ENCODE measurements at places on chromosomes 3 and 15. TPM values are rescaled to one million over a fixed set of nuclear protein-coding genes. Genes with fewer than 3 reads are reported as not detected.
A peak's percentile ranks its signal among the peaks of the same experiment; 100 is the strongest.

DNA sequence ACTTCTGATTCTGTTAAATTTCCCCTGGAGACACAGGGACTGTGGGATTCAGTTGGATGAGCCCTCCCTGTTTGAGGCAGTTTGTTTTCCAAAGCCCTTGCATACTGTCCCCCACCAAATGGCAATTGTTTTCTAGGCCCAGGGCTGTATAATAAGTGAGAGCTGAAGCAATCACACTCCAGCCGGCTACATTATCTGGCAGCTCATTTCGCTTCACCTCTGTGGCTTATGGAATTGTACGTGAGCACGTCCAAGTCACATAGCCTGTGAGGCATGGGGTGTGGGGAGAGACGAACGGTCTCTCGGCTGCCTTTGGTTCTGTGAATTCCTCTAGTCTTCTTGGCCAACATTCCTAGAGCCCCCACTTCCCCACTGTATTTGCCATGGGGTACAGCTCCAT lies 10.7 kb downstream of the RBP2 start:
- no peaks in the 10 kb centered on the region for H3K36me3 ChIP-seq
- no peak overlapping the region for H3K4me3 ChIP-seq
- no peaks in the 10 kb centered on the region for H3K4me1 ChIP-seq
- no peak for DNase-seq
- H3K27me3 ChIP-seq = no peaks in the 10 kb centered on the region

DNA sequence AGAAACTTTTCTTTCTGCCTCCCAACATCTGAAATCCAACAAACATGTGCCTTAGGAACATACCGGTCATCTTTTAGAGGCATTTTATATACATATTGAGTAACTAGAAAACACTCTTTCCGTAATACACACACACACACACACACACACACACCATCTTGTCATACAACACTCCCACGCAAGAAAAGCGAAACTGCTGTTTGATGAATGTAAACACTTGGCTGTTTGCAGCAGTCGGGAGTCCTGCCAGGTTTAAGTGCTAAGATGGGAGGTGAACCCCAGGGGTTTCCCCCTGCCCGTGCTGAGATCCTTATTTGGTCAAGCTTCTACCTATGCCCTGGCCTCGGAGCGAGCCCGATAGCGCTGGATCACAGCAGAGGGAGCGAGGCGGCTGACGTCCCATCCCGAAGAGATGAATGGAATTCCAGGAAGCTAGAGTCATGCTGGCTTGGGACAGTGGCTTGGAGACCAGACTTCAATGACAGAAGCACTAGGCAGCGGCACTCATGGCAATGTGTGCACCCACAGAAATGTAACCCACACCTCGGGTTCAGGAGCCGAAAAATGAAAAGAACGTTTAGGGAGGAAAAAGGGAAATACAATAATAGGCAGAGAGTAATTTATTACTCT lies 1.3 kb upstream of the THBS1 start:
- no peak for DNase-seq
- peaks cover 20% of the 10 kb centered on the region for H3K4me1 ChIP-seq
- H3K4me3 ChIP-seq = no peak overlapping the region
- peaks cover 28% of the 10 kb centered on the region for H3K27me3 ChIP-seq

GRCh38 chr3:178966299-178967176 lies 105.1 kb downstream of the ZMAT3 start:
- H3K36me3 ChIP-seq = no peaks in the 10 kb centered on the region
- peaks cover 38% of the 10 kb centered on the region for H3K4me1 ChIP-seq
- no peaks in the 10 kb centered on the region for H3K27me3 ChIP-seq

- no peak overlapping the region for H3K4me3 ChIP-seq
- H3K27ac ChIP-seq = no peak overlapping the region
- no peaks in the 10 kb centered on the region for H3K27me3 ChIP-seq
- H3K36me3 ChIP-seq = no peaks in the 10 kb centered on the region
Observed at GRCh38 chr3:189862385-189862998, 231.3 kb downstream of the TP63 start.

DNA sequence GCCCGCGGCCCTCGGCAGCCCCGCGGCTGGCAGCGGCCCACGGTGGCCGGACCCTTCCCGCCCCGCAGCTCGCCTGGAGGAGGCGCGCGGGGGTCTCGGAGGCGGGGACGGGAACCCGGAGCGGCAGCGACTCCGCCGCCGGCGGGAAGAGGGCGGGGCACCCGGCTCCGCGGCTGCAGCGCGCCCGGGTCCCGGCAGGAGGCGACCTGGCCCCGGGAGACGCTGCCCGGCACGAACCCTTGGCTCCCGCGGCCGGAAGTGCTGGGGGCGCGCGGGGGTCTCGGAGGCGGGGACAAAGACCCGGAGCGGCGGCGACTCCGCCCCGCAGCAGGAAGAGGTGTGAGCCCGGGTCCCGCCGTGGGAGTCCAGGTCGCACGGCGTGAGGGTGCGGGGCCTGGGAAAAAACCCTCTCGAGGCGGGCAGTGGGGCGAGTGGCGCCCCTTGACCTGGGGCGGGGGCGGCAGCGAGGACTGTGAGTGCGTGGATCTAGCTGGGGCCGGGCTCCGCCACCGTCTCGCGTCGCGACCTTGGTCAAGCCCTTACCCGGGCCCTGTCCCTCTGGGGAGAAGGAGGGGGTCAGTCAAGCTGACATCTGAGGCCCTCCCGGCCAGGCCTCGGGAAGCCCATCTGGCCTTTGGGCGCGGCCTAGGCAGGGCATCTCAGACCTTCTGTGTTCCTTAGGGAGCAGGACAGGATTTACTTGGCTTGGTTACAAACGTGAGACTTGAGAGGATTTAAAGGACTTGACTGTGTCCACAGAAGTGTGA lies at the start of gene CIB2:
Gene CIB2, minus strand, starts transcription at position 151 of the 767 bp plus-strand sequence. CDS start 230 bp downstream, outside the sequence.
- peak; percentile 86 for DNase-seq
- H3K36me3 ChIP-seq = no peaks in the 10 kb centered on the region
- no peaks in the 10 kb centered on the region for H3K27me3 ChIP-seq
- H3K4me1 ChIP-seq = peaks cover 14% of the 10 kb centered on the region

DNA sequence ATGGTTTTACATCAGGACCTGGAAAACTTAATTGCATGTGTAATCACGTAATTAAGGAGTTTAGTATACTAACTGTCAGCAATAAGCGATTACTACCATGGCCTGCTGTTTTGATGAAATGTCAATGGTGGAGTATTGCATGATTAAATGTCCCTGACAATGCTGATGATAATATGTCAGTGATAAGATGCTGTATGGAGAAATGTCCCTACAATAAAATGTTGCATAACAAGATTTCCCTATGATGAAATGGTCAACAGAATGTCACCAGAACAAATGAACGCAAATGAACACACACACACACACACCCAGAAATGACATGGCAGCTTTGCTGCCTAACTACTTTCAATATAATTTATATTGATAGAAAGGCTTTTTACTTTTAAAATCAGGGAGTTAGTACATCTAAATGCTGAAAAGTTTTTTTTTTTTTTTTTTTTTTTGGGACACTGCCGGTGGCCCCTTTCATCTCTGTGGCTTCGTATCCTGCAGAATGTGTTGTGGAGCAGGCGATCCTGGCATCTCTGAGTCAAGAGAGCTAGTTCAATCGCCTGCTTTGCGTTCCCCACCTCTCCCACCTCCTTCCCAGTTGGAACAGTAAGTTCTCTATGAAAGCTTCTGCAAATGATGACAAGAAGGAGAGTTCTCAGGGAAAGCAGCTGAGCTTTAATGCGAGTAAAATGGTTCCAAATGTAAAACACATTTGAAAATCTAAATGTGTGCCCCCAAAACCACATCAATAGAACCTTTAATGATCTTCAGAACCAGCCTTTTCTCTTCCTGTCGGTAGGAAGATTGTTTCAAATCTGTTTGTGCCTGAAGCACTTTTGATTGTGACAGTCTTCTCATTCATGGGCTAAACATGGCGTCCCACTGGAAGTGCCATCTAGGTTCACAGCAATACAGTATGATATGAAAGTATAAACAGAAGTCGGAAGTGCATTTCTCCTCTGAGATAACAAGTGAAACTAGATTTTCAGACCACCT lies 170.1 kb upstream of the GBE1 start:
- no peaks in the 10 kb centered on the region for H3K4me1 ChIP-seq
- no peaks in the 10 kb centered on the region for H3K27me3 ChIP-seq
- H3K4me3 ChIP-seq = no peak overlapping the region

- H3K27me3 ChIP-seq = no peaks in the 10 kb centered on the region
- no peak overlapping the region for H3K4me3 ChIP-seq
- no peak for DNase-seq
- no peaks in the 10 kb centered on the region for H3K4me1 ChIP-seq
- H3K27ac ChIP-seq = no peak overlapping the region
Observed at GRCh38 chr15:38789566-38789965, 225.0 kb upstream of the RASGRP1 start.

DNA sequence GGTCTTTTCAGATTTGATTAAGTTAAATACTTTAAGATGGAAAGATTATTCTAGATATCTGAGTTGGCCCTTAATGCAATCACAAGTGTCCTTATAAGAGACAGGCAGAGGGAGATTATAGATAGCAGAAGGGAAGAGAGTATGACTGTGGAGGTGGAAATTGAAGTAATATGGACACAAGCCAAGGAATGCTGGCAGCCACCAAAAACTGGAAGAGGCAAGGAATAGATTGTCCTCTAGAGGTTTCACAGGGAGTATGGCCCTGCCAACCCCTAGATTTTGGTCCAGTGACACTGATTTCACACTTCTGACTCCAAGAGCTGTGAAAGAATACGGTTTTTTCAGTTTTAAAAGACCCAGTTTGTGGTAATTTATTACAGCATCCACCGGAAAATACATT lies 1498.7 kb upstream of the CADM2 start:
- H3K27me3 ChIP-seq = no peaks in the 10 kb centered on the region
- H3K4me1 ChIP-seq = no peaks in the 10 kb centered on the region
- no peaks in the 10 kb centered on the region for H3K36me3 ChIP-seq
- H3K4me3 ChIP-seq = no peak overlapping the region

DNA sequence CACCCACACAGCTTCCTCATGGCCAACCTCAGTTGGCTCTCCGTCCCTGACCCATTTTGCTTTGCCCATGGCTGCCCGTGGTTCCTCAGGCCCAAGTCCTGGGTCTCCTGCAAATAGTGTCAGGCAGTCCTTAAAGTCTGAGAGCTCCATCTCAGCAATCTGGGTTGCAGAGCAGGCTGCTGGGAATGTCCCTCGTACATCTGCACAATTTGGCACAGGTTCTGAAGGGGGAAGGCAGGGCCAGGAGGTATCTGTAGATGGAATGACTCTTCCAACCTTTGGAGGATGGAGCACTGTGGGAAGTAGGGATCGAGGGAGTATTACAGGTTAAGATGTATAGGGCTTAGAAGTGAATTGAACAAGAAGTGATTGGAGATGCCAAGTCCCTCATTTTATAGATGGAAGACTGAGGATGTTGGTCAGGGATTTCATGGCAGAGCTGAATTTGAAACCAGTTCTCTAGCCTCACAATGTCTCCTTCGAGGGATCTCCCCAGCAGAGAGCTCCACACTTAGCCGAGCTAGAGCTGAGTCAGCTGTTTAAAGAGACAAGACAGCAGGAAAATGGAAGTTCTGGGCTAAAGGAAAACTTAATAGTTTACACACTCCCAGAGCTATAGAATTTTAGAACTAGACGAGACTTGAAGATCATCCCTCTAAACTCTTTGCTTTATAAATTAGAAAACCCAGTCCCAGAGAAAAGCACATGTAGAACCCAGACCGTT lies 9.2 kb downstream of the CKMT1A start:
- no peak overlapping the region for H3K4me3 ChIP-seq
- H3K4me1 ChIP-seq = no peaks in the 10 kb centered on the region
- no peaks in the 10 kb centered on the region for H3K36me3 ChIP-seq
- no peak overlapping the region for H3K27ac ChIP-seq
- H3K27me3 ChIP-seq = no peaks in the 10 kb centered on the region

- H3K36me3 ChIP-seq = no peaks in the 10 kb centered on the region
- no peak overlapping the region for H3K4me3 ChIP-seq
- no peak overlapping the region for H3K27ac ChIP-seq
- H3K4me1 ChIP-seq = no peaks in the 10 kb centered on the region
- no peaks in the 10 kb centered on the region for H3K27me3 ChIP-seq
Observed at GRCh38 chr3:76702676-76703075, 337.2 kb upstream of the ROBO2 start.

GRCh38 chr3:99499235-99500158 lies 138.9 kb upstream of the COL8A1 start:
- H3K4me3 ChIP-seq = no peak overlapping the region
- no peaks in the 10 kb centered on the region for H3K27me3 ChIP-seq
- no peaks in the 10 kb centered on the region for H3K36me3 ChIP-seq
- H3K4me1 ChIP-seq = no peaks in the 10 kb centered on the region
- H3K27ac ChIP-seq = no peak overlapping the region
- no peak for DNase-seq

- H3K36me3 ChIP-seq = no peaks in the 10 kb centered on the region
- DNase-seq = no peak
- no peak overlapping the region for H3K4me3 ChIP-seq
- no peak overlapping the region for H3K27ac ChIP-seq
- no peaks in the 10 kb centered on the region for H3K27me3 ChIP-seq
Observed at GRCh38 chr15:37059086-37059485, 41.3 kb downstream of the MEIS2 start.

GRCh38 chr3:152556731-152557254 lies 278.1 kb upstream of the P2RY1 start:
- no peak overlapping the region for H3K27ac ChIP-seq
- no peak overlapping the region for H3K4me3 ChIP-seq
- H3K27me3 ChIP-seq = no peaks in the 10 kb centered on the region
- H3K4me1 ChIP-seq = no peaks in the 10 kb centered on the region
- no peaks in the 10 kb centered on the region for H3K36me3 ChIP-seq
- no peak for DNase-seq

DNA sequence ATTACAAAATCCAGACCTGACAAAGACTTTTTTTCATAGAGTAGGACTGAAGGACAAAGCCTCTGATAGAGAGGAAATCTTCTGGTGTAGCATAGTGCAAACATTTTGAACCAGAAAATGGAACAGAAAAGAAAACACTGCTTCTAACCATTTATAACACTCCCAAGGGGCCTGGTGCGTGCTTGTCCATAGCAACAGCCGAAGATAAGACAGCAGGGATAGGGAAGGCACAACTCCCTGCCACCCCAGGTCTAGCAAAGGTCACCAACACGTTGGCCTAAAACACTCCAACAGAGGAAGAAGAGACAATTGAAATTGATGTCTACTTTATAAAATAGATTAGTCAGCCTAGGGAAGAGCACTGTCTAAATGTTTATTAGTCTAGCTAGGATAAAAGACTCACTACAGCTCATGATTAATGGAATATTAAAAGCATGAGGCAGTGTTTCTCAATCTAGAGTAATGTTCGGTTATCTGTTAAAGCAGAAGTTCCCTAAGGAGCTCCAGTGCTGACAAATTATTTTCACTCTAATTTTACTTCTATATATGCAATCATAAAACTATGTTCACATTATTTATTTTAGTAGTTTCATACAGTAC lies 145.2 kb downstream of the P3H2 start:
- DNase-seq = no peak
- H3K36me3 ChIP-seq = no peaks in the 10 kb centered on the region
- no peaks in the 10 kb centered on the region for H3K27me3 ChIP-seq
- H3K4me1 ChIP-seq = no peaks in the 10 kb centered on the region
- no peak overlapping the region for H3K4me3 ChIP-seq
- H3K27ac ChIP-seq = no peak overlapping the region

The MASP1 gene
- total RNA-seq = not detected

The SPESP1 gene
- 1.1 TPM for total RNA-seq

The RBP2 gene
- total RNA-seq = not detected

The SSUH2 gene
- not detected for total RNA-seq

The CACNA2D3 gene
- total RNA-seq = 0.15 TPM

The CPEB1 gene
- total RNA-seq = 0.62 TPM

The ZPLD1 gene
- total RNA-seq = not detected
